ENCODE measurements at places on chromosomes 3 and 15.

GRCh38 chr3:27889745-27890144, 167.6 kb upstream of the EOMES start:
- DNase-seq, result no peak

DNA sequence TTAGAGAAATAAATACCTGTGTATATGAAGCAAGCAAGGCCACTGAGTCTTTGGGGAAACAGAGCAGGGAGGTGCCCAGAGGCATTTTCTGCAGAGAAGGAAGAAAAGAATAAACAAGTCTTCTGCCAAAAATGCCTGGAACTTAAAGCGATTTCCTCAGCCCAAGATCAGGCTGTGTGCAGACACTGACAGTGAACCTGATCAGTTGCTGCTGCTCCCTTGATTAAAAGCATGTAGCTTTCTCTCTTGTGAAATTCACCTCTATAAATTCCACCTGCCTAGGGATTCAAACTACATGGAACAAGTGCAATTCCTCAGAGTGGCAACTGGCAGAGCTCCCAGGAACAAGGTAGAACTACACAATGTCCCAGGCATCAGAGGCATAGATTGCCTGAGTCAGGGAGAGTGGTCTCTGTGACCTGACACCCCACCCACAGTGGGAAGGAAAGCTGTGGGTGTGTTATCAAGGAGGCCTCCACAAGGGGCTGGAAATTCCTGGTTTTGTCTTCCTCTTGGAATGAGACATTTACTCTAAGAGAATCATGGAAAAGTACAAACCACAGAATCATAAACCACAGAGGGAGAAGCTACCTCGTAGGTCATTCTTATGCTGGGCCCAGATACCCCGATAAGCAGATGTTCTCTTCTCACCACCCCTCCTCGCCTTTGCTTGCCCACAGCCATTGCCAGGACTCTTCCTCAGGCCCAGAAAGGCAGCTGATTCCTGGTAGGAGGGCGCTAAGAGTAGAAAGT, 1.8 kb upstream of the ZBTB38 start:
- DNase-seq, result no peak

- DNase-seq, result no peak
These were observed 654 bp upstream of the C3orf38 start for GRCh38 chr3:88149101-88149508.

- no peak for DNase-seq
These were observed 177.6 kb downstream of the GOLIM4 start for GRCh38 chr3:167918008-167918596.

DNA sequence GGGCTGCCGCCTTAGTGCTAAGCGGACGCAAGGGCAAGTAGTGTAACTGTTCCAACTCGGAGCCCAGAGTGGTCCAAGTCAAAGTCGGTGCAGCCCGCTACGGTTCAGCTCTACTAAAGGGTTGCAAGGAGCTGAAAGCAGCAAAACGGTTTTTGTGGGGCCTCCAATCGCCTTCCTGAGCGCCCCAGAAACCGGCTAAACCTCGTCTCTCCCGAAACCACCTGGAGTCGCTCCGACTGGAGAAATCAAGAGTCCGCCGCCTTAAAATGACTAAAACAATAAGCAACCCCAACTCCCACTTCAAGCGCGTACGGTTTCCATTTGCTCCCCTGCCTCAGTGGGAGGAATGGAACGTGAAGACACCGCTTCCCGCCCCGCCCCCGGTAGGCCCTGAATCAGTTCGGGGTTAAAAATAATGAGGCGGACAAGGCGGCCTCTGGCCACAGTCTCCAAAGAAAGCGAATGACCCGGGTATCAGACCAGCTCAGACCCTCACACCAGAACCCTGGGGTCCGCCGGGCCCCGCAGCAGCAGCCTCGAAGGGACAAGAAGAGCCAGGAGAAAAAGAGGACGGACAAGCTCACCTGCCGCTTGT, 401 bp downstream of the SEC11A start:
- DNase-seq, result no peak

DNA sequence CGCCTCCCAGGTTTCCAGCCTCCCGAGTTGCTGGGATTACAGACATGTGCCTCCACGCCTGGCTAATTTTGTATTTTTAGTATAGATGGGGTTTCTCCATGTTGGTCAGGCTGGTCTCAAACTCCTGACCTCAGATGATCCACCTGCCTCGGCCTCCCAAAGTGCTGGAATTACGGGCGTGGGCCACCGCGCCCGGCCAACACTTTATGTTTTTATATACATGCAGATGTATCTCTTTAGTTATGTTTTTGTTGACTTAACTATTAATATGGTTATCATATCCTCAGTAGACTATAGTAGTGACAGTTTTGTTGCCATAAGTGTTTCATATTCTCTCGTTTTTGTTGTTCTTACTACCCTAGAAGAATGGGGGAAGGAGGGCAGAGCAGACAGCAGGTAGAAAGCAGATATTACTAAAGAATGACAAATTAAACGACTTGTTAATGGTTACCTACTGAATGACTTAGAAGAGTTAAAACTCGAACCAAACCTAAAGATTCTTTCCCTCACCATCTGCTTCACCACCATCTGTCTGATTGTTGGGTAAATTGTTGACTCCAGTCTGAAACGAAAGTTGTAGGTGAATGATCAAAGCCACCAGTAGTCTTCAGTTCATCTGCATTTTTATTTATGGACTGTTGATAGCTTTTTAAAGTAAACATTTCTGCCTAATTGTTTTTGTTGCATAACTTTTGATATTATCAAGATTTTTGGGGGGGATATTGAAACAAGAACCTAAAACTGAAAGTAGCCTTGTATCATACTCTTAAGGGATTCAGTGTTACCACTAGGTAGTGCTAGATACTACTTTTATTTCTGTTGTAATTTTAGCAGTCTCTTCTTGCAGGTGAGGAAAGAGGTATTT, 89.3 kb downstream of the RASA2 start:
- no peak for DNase-seq

GRCh38 chr3:46298871-46299607, 54.9 kb upstream of the CCR2 start:
- no peak for DNase-seq

GRCh38 chr15:39108021-39108420, 472.9 kb upstream of the THBS1 start:
- DNase-seq, result no peak

GRCh38 chr3:170494766-170495165, 76.1 kb downstream of the CLDN11 start:
- DNase-seq, result no peak

DNA sequence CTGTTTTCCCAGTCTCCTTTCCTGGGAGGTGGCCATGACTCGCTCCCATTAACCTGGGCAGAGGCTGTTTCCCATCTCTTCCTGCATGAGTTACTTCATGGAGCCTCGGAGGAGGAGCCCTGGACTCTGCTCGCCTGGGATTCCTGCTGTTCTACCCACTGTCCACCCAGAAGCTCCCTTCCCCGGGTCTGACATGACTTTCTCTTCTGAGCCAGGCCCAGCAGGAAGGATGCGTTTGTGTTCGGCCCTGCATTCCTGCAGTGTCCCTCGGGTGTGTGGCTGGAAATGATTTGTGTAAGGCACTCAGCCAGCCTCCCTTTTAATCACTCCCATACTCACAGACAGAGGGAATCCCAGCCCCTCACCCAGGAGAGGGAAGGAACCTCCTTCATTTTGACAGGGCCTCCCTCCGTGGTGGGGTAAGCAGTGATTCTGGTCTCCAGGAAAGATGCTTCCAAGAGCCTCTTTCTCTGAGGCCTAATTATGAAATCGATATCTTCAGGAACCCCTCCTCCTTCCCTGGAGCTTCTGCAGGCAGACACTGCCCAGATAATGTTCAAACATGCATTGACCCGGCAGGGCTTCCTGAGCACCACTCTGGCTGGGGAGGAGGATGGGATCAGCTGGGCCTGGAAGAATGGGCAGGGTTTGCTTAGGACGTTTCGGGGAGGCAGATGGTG, 41.6 kb upstream of the DLG1 start:
- no peak for DNase-seq

GRCh38 chr3:10093678-10094077, 14.4 kb downstream of the FANCD2OS start:
- DNase-seq, result no peak

DNA sequence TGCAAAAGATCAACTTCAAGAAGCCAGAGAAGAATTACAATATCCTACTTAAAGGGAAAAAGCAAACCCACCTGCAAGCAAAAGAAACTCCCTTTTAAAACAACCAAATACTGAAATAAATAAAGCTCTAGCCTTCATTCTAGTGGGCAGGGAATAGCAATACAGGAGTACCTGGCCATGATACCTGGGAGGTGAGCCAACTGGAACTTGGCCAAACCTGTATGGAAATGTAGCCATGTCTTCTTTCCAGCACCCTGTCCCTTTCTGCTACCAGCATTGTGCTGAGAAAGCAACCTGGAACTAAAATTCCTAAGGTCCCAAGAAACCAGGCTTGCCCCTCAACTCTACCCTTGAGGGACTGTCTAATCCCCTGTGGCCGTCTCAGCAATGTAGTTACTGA, 530.0 kb downstream of the EPHB1 start:
- DNase-seq, result no peak
